ENCODE measurements at places on chromosomes 7 and 10.

GRCh38 chr10:133257489-133258065, 19.1 kb downstream of the ADAM8 start:
- DNase-seq: peak; percentile 83

GRCh38 chr7:14073543-14073942, 84.1 kb upstream of the ETV1 start:
- no peak for DNase-seq

DNA sequence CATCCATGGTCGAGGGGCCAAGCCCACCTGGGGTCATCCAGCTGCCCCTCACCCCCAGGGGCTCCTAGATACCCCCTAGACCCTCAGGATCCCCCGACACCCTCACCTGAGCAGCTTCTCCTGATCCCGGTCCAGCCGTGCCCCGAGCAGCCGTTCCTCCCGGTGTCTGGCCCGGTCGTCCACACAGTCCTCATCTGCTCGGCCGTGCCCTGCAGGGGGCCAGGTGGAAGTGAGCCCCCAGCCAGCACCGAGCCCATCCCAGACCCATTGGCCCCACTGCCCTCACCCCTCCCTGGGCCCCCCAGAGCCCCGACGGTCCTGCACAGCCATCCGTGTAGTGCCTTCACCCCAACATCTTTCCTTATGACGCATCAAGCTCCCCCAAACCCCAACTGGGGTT, 45.8 kb downstream of the TNRC18 start:
- no peak for DNase-seq

DNA sequence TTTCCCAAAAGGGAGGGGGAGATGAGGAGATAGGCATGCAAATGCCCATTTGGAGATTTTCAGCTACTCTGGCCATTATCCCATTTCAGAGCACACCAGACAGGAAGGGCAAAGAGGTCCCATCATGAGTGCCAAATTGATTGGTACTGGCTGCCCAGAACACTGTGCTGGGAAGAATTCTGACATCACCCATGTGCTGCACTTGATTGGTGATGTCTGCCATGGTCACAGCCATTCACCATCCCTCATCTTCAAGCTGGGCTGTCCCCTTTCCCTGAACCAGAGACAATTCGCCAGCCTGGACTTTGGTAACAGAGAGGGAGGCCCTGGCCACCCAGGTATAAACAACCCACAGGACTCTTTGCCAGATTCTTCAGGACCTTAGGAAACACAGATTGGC, 23.2 kb upstream of the RADIL start:
- DNase-seq: no peak

DNA sequence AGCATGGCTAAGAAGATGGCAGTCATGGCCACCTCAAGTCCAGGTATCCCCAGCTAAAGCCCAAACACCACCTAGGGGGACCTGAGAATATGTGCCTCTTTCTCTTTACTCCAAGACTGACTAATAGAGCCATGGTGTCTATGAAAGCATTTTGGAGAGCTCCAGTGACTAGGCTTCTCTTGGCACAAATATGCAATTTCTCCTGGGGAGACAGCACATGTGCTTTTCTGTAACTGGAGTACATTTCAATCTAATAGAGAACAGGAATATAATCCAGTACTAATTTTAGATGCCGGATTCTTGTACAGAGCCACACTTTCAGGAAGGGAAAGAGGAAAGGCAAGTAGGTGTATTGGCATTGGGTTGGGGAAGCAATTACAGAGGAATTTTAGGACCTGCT, 260.1 kb downstream of the BMPER start:
- DNase-seq: no peak

- no peak for DNase-seq
Observed at GRCh38 chr7:78124216-78124615, 325.6 kb downstream of the PHTF2 start.

DNA sequence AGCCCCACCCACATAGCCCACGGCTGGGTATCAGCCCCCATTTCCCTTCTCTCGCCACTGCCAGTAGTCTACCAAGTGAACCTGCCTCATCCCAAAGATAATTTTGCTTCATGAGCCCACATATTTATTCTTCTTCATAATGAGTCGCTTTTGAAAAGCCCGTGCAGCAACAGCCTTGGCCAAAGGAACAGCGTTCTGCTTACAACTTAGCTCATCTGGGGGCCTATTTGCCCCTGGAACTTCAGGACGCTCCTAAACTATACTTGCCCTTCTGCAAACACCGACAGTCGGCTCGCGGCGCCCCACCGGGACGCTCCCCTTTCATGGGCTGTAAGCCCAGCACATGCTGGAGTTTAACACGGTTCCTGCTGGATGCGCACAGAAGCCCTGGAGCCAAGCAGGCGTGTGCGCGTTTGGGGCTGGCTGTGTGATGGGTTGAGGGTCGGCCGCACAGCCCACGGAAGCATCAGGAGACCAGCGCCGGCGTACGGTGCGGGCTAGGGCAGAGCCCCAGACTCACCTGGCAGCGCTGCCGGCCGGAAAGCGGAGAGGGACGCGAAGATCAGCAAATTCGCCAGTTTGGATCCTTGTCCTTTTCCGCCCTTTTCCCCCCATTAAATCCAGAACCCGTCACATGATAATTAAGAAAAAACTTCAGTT, 370 bp downstream of the TMEM60 start:
- DNase-seq: no peak

- DNase-seq: peak; percentile 79
Observed at GRCh38 chr7:36175886-36176285, 22.8 kb downstream of the EEPD1 start.

DNA sequence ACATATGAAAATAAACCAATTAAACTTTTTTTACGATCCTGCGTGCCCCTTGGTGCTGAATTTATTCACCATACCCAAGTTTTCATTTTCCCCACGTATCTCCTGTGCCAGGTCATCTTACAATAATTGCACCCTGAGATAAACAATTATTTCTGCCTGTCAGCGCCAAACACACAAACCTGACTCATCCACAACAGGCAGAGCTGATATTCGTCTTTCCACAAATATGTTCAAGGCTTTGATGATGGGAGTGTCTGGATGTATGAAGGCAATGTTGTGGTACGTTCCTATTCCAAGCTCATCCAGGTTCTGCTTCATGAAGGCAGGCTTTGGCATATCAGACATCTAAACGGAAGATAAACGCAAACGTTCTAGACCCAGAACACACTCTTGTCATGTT, 45.8 kb upstream of the RHEB start:
- DNase-seq: no peak

DNA sequence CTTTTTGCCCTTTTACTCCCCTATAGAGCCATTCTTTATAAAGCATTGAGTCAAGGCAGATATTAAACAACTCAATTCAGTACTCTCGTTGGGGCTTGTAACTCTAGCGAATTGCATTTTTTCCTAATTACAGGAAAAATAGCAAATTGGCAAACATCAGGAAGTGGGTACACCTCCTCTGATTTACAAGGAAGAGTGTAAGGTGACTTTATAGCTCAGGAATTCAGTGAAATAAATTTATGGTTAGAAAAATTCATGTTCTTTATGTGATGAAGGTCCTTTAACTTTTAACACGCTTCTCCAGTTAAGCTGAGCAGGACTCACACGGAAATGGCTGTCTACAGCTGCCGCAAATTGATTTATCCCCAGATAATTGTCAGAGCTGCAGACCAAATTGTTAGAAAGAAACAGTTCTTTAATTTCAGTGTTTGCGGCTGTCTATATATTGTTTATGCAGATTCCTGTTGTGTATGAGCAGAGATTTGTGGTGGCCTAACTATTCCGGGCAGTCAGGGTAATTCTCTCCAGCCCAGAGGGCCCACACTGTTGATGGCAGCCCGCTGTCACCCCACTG, 151.1 kb upstream of the MKI67 start:
- DNase-seq: no peak

DNA sequence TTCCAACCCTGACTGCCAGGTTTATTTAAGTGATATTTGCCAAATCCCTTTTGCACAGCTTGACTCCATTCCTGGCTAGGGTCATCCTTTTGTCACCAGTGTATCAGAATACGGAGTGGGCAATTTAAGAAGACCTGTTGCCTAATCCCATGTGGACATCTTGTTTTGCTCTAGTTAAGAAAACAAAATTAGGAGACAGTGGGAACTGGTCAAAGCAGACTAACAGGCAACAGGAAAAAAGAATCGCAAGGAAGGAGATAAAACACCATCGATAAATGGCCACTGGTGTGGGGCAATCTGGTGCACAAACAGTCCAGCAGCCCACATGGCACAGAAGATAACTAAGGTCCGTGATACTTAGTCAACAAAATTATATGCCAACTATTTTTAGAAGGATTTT, 21.4 kb downstream of the KDM7A start:
- DNase-seq: no peak

DNA sequence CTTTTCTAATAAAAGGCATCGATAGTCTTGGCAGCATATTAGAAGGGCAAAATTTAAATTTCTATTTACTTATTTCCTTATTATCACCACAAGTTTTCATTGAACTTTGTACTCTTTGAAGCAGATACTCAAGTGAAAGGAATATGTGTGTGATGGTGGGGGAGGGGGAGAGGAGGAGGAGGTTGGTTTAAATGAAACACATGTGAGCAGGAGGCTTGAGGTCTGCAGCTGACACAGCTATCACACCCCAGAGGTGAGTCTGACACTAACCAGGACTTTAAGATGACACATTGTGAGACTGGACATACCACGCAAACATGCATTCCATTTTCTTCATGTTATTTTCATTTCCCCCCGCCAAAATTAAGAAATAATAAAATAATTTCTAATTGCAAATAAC, 63.3 kb downstream of the CTTNBP2 start:
- DNase-seq: no peak

GRCh38 chr10:106825576-106826364, 338.7 kb downstream of the SORCS1 start:
- no peak for DNase-seq

- no peak for DNase-seq
Observed at GRCh38 chr10:80598951-80599350, 61.2 kb downstream of the SH2D4B start.

GRCh38 chr7:65832281-65832680, 40.6 kb upstream of the VKORC1L1 start:
- no peak for DNase-seq

DNA sequence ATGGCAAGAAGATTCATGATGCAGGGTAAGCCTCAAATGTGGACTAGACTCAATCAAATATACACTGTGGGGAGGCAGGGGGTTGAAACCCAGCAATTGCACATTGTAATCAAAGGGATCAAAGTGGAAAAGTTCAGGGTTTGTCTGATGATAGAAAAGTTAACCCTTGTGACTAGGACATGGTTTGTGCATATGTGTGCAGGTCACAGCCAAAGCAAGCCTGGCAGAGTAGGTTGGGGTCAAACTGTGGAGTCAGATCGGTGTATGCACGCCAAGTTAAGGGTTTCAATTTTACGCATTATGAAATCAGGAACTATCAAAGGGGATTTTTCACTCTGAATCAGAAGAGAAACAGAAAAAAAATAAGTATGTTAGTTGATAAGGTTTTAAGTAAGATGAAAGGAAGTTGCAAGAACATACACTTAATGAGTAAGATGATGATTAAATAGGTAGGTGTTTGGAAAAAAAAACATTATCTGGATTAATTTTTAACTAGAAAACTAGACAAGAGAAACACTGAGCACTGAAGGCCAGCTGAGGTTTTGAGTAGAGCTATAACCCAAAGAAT, 188.3 kb downstream of the DGKB start:
- DNase-seq: no peak

DNA sequence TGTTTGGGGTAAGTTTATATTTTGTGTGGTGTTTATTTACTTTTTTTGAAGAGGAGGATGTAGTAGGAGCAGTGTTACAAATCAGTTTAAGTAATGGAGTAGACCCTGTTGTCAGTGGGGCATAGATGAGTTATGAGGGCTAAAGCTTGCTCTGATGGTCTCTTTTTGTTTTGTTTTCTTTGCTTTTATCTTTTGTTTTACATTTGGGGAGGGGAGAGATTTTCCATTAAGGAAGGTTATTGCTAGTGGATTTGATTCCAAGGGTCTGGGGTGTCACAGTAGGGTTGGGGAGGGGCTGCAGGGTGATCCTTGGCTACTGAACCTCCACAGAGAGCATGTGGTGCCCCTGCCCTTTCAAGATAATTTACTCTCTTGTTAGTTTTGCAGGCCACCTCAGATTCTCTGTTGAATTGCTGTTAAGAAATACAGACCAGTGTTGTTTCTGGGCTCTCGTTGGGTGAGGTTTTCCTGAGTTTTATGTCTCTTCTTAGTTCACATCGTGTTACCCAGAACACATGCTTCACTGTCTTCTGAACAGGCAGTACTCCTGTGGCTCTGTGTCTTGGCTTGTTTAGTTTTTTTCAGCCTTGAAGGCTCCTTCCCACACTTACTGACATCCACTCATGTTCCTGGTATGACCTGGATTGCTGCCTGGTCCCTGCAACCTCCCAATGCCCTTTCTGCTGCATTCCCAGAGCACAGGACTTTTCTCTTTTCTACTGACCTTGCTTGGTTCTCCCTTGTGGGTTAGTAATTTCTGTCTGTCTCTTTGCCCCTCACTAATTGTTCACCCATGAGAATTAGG, 4.2 kb downstream of the KIFBP start:
- peak; percentile 65 for DNase-seq

DNA sequence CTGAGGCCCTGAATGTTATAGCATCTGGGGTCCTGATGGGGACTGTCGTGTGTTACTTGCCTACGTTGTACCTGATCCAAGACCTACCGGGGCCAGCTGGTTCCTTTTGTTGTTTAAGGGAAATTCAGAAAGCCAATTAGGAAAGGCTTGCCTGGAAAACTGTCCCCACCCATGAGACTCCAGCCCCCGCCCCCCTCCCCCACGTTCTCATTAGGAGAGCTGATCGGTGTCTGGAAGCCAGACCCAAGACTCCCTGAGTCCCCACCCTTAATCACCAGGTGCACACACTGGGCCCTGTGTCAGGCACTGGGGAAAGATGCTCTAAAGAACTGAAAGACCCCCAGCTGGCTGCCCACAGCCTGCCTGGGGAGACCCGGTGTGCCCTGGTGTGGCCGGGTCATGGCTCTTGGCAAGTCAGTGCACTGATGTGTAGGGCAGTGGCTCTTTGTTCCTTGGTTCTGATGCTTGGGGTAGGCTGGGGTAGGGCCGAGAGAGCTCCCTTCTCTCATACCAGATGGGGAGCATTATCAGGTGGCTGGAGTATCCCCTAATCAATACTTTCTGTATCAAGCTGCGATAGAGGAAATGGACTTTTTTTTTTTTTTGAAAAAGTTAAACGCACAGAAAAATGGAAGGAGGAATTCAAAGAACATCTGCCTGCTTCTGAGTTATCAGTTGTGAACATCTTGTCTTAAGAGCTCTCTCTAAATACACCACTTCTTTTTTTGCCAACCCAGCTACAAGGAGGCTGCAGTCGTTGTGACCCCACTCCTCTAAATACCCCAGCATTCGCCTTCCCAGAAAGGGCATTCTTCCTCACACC, 16.9 kb downstream of the TSPAN15 start:
- DNase-seq: no peak

Measured in tibial artery (tissue), 4 donors.